ENCODE measurements at places on chromosomes 3 and 15.

DNA sequence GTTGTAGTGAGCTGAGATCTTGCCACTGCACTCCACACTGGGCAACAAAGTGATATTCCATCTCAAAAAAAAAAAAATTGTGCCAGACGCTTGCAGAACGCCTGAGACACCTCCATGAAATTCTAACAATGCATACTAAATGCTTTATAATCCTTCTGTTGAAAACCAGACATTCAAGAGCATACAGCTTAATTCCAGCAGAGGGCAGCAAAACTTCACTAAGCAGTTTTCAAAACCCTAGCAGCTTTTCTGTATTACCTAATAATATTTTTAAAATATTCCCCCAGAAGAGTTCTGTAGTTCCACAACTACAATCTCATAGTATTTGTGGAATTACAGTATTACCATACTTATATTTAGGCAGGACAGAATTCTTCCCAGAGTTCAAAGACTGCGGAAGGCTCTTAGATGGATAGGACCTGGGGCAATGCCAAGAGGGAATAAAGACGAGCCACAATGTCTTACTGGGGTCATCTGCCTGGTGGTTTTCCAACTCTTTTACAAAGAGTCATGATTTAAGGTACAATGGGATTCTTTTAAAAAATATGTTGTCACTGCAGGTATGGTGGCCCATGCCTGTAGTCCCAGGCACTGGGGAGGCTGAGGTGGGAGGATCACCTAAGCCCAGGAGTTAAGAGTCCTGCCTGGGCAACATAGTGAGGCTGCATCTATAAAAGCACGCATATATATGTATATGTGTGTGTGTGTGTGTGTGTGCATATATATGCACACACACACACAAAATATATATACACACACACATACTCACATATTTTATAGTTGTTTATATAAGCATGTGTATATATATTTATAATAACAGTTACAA, 19.6 kb upstream of the TASOR start:
- DNase-seq, result peak; percentile 17

- DNase-seq, result no peak
Measured at GRCh38 chr3:40097131-40098117, 212.1 kb upstream of the EIF1B start.

GRCh38 chr3:123629747-123630047, 44.8 kb upstream of the HACD2 start:
- no peak for DNase-seq

DNA sequence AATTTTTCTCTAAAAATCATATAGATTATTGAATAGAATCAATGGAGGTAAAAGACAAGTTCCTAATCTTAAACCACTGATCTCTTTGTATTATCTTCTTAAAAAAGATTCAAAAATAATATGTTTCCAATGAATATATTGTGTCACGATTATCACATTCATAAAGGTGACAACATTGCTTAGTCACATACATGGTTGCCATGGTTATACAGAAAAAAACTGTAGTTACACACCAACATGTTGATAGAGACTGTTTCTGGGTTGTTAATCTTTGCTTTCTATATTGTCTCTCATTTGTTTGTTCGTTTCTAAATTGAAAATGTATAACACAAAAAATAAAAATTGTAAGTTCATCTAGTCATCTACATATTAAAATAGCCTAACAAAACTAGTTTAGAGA, 376.0 kb upstream of the ALCAM start:
- no peak for DNase-seq

DNA sequence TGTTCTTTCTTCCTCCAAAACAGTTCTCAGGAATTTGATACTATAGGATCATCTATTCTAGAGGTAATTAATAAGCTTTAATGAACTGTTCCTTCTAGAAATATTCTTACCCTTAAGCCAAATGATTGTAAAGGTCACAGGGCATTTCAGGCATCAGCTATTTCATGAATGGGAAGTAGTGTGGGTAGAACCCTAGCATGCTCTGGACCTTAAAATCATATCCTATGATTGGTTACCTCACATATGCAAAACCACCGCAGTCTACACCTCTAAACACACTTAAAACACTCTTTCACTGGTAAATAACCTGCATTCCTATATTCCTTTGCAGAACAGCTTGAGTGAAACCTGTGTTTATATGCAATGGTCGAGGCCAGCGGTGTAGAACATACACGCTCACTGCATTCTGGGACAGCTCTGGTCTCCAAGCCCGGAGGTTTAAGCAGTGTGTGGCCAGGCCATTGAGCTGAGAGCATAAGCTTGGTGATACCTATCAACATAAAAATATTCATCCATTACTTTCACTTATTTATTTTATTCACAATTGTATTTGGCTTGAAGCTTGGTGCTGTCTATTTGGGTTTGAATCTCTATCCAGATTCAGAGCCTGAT, 87.7 kb upstream of the RASGRP1 start:
- no peak for DNase-seq

- DNase-seq, result no peak
Measured at GRCh38 chr3:103960819-103961218, 1405.9 kb upstream of the ALCAM start.

GRCh38 chr15:28100516-28101195, 1.5 kb upstream of the OCA2 start:
- DNase-seq, result no peak

GRCh38 chr15:39265261-39265660, 315.6 kb upstream of the THBS1 start:
- DNase-seq, result no peak

DNA sequence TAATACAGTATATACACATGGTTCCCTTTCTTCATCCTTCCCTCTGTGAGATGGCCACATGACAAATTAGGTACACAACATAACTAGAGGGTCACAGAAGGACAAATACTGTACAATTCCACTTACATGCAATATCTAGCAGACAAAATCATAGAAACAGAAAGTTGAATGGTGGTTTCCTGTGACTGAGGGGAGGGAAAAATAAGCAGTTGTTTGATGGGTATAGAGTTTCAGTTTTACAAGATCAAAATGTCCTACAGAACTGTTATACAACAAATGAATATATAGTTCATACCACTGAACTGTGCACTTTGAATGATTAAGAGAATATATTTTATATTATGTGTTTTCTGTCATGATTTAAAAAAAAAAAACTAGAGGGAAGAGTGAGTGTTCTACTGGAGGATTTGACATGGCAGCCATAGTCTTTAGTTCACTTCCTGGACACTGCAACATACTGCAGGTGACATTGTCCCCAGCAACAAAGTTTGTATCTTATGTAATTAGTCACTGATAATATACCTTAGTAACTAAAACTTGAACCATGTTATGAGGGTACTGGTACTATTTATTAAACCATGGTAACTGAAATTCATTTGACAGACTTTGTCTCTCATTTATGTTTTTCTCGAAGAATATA, 37.2 kb downstream of the CCDC54 start:
- DNase-seq, result no peak

- DNase-seq, result no peak
Measured at GRCh38 chr3:11574981-11575669, 68.6 kb downstream of the VGLL4 start.

GRCh38 chr3:81684751-81685395, 76.6 kb downstream of the GBE1 start:
- no peak for DNase-seq

DNA sequence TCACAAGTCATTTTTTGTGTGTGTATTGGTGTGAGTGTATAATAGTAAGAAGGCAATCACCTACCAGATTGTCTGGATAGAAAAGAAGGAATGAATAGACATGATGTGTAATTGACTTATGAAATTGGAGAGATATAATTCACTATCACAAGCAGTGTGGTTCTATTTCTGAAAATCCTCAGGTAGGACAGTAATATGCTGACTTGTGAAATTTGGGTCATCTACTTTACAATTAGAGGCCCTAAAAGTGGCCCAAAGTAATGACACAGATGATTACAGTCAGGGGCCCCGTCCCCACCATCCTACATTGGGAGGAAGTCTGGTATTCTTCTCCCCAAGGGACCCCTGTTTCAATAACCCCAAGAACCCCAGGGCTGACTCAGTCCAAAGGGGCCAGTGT, 73.6 kb upstream of the SELENOK start:
- no peak for DNase-seq

GRCh38 chr15:69501456-69501855, 48.8 kb downstream of the RPLP1 start:
- no peak for DNase-seq

- no peak for DNase-seq
Measured at GRCh38 chr15:63166219-63166618, 8.9 kb upstream of the RPS27L start.

GRCh38 chr3:9416139-9416780, 18.8 kb downstream of the SETD5 start:
- DNase-seq, result no peak

DNA sequence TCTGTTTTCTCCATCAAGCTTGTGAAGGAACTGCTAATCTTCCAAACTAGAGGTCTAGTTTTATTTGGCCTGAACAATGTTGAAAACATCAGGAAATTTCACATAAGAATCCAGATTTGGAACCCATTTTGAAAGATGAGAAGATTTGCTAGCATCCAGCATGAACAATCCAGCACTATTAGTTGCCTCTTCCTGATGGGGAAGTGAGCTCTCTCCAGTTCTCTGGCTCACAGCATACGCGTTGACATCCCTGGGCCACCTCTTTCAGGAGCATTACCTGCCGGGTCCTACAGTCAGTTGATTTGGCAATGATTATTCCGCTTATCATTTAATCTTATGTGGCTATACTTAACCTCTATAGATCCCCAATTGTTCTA, 10.9 kb downstream of the GPR87 start:
- DNase-seq, result no peak

- no peak for DNase-seq
Measured at GRCh38 chr3:122493296-122493695, 21.4 kb downstream of the KPNA1 start.

DNA sequence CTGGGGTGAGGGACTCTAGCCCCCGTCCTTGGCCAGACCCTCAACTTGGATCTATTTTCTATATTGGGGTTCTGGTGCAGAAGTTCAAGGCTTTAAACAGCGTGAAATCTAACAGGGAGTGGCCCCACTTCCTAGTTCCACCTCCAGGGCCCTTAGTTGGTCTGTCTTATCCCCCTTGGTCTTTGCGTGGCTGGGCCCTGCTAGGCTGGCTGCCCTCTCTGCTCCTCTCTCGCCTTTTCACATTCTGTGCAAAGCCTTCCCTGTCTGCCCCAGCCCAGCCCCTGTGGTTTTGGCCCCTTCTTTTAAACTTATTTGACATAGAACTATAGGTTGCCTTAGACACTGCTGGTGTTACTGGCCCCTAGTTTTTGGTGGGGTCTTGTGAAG, 5.6 kb downstream of the PPCDC start:
- DNase-seq, result no peak

DNA sequence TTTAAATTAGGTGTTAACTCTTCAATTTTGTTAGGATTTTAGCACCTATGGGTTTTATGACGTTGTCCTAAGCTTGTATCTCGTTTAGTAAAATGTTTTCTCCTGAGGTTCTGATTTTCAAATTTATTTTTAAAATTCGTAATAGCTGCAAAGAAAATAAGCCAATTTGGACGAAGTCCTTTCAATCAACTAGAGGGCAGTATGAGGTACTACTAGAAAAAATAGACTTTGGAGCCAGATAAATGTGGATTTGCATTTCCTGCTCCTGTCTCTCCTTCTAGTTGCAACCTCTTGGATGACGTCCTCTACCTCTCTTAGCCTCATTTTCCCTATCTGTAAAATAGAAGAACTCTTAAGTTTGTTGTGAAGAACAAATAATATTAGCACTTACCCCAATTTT, 81.1 kb downstream of the SLTM start:
- no peak for DNase-seq

DNA sequence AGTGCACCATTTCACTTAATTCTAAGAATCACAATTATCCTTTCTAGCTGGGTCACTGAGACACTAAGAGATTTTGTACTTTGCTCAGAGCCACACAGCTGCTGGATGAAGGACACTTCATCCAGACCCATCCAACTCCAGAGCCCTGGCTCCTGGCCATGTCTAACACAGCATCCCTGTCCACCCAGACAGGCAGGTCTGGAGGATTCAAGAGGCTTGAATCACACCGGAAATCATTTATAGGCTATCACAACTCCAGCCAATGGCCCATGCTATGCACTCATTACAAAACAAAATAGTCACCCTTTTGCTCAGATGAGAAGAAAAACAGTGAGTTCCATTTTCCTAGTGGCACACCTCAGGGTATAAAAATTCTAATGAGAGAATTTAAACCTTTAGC, 198.2 kb upstream of the LMCD1 start:
- DNase-seq, result no peak

DNA sequence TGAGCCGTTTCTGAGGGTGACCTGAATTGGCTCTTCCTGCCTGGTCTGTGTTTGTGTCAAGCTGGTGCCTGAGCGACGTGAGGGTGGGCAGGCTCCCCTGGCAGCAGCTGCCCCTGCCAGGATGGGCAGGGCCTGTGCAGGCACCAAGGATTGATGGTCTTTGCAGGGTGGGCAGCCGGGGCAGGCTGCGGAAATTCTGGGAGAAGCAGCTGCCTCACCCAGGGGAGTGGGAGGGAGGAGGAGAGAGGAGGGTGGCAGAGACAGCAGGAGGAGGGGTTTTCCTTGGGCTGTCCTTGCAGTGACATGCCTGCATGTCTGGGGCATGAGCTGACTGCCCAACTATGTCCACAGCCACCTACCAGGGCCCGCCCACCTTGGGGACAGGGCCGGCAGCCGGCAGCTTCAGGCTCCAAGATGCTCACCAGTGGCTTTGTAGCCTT, 27.9 kb upstream of the SLC6A6 start:
- no peak for DNase-seq

DNA sequence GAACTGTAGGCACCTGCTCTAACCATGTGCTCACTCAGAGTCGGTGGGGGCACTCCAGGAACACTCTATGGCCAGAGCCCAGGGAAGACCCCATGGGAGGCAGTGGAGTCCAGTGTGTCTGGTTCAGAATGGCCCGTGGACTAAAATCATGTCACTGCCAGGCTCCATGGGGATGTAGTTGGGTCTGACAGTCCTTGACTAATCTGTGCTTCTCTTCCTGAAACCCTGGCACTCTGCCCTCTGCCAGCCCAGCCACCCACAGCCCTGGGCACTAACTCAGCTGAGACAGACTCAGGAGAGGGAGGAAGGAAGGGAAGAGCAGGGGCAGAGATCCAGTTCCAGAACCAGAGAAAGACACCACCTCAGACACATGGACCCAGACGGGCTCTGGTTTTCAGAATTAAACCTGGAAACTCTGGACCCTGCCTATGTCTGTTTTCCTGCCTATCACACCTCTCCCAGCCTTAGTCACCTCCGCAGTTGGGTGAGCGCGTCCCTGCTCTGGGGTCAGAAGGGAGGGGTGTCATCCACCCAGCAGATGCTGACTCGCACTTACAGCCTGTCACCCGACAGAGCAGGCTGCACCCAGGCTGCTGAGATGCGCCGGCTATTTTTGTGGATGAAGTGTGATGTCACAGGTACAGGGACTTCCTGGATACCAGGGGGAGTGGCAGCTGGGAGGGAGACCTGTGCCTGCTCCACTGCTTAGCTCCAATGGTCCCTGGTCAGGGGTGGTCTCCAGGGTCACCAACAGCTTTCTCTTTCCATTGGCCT, 56.8 kb upstream of the INSYN1 start:
- no peak for DNase-seq

DNA sequence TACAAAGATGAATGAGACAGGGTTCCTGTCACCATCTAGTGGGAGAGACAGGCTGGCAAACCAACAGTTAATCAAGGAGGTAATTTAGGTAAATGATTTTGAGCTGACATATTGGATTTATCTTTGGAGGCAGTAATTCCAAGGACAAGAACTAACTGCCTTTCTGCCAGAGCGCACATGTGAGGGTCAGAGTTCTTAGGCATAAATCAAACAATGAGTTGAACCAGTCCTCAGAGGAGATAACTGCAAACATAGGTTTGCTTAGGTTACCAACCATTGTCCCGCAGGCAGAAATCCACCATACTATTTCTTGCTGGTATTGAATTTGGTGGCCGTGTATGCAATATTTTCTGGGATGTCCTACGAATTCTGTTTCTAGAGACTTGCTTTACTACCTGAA, 14.2 kb upstream of the PPP1R2 start:
- no peak for DNase-seq

Data from NCI-H187 (cell line).